Prostate gland (tissue), 2 donors: ENCODE measurements at places on chromosomes 5 and 9. TPM values are rescaled to one million over a fixed set of nuclear protein-coding genes. Genes with fewer than 3 reads are reported as not detected.

DNA sequence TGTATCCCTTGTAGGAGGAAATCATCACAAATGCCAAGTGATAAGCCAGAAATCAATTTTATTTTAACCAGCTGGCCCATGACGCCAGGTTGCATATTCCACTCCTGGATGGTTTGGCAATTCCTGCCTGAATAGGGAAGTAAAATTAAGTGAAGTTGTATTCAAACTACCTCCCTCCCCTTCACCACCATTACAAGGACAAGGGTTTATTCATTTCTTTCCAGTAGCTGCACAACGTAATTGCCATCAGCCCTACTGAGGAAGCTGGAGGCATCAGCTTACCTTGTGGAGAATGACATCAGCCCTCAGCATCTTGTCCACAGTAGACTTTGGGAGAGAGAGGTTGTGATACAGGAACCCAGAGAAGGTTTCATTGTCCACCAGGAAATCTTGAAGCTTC lies 66.6 kb downstream of the ABCA1 start:
- no peaks in the 10 kb centered on the region for H3K36me3 ChIP-seq
- H3K4me3 ChIP-seq = no peak overlapping the region
- H3K4me1 ChIP-seq = no peaks in the 10 kb centered on the region
- H3K27ac ChIP-seq = no peak overlapping the region
- no peaks in the 10 kb centered on the region for H3K27me3 ChIP-seq
- no peak for DNase-seq

Gene PTPDC1
- total RNA-seq = 17.9 TPM

- H3K4me1 ChIP-seq = no peaks in the 10 kb centered on the region
- no peak overlapping the region for H3K27ac ChIP-seq
- no peak overlapping the region for H3K4me3 ChIP-seq
- no peak for DNase-seq
- no peaks in the 10 kb centered on the region for H3K36me3 ChIP-seq
These were observed 290.6 kb downstream of the CD180 start for GRCh38 chr5:66906021-66906420.

DNA sequence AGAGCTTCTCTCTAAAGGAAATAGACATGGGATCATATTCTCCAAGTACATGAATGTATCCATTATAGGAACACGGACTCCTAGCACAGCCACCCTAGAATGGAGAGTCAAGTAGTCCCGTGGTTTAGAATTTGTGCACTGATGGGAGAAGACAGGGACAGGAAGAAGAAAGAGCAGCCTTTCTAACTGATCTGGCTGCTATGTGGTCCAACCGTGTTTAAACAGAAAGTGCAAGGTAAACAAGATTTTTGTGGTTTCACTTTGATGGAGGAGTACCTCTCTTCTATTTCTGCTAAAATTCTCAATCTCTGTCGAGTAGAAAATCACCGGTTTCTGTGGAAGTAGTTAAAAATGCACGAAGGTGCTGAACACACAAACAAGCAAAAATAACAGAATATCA lies 171.3 kb downstream of the ST8SIA4 start:
- H3K27ac ChIP-seq = no peak overlapping the region
- no peak overlapping the region for H3K4me3 ChIP-seq
- no peak for DNase-seq
- no peaks in the 10 kb centered on the region for H3K27me3 ChIP-seq
- H3K4me1 ChIP-seq = no peaks in the 10 kb centered on the region
